ENCODE measurements at places on chromosomes 13 and 19.
A peak's percentile ranks its signal among the peaks of the same experiment; 100 is the strongest.

DNA sequence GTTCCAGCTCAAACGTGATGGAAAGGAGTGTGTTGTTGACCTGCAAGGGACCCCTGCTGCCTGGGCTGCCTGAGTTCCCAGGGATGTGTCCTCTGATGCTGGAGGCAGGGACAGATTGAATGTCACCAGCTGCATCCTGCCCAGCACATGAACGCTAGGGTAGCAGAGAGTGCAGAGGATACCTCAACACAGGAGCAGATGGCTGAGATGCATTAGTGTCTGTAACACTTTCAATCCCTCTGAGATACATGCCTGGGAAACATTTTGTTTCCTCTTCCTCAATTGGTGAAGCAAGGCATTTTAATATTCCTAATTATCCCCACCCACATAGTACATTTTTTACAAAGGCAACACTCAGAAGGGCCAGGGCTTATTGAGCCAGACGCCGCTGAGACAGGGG is 106.4 kb upstream of the UBL3 start:
- DNase-seq = no peak

GRCh38 chr13:46401432-46401831 is 14.4 kb upstream of the RUBCNL start:
- DNase-seq = no peak

GRCh38 chr19:3691726-3692125 is 8.5 kb downstream of the PIP5K1C start:
- DNase-seq = no peak

- DNase-seq = no peak
Measured at GRCh38 chr13:62038214-62038613, 622.6 kb upstream of the PCDH20 start.

DNA sequence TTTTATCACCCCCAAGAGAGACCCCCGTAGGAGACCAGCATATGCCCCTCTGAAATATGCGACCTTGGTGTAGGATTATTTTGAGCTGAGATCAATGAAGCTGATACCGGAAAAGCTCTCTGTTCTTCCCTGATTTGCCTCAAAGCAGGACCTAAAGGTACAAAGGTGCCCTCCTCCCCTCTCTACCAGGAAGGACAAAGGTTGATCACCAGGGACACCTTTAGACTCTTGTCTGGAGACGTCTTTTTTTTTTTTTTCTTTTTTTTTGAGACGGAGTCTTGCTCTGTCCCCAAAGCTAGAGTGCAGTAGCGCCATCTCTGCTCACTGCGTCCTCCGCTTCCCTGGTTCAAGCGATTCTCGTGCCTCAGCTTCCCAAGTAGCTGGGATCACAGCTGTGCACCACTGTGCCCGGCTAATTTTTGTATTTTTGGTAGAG is 792 bp upstream of the PEX11G start:
- no peak for DNase-seq

- no peak for DNase-seq
Measured at GRCh38 chr19:17965370-17966128, 1.4 kb upstream of the KCNN1 start.

DNA sequence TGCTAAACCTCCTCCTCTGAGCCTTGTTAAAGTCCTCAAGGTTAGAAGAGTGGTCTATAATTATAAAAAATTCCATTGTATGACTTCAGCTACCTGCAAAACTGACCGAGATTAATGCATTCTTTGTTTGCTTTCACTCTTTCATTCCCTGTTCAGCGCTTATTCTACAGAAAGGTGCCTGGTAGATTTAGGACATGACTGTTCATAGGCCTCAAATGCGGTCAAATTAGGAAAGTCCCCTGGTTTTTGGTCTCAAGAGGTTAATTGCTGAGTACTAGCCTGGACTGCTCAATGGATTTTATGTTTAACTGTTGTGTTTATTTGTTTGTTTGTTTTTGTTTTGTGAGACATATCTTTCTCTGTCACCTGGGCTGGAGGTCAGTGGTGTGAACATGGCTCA is 35.4 kb downstream of the KL start:
- no peak for DNase-seq

DNA sequence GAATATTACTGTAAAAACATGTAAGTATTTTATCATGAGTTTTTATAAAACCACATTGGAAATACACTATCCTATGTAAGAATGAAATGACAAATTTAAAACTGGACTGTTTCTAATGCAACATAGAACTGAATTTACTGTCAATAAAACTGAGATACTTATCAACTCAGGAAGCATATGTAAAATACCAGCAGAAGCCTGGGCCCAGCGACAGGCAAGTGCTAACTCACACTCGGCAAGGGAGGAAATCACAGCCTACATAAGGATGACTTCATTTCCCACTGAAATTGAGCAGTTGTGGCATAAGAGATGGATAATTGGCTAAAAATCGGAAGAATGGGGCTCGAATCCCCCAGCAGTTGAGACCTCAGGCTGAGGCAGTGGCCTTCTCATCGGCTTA is 12.1 kb downstream of the PROZ start:
- no peak for DNase-seq

- DNase-seq = no peak
Measured at GRCh38 chr19:42330241-42330711, 4.8 kb downstream of the MEGF8 start.

DNA sequence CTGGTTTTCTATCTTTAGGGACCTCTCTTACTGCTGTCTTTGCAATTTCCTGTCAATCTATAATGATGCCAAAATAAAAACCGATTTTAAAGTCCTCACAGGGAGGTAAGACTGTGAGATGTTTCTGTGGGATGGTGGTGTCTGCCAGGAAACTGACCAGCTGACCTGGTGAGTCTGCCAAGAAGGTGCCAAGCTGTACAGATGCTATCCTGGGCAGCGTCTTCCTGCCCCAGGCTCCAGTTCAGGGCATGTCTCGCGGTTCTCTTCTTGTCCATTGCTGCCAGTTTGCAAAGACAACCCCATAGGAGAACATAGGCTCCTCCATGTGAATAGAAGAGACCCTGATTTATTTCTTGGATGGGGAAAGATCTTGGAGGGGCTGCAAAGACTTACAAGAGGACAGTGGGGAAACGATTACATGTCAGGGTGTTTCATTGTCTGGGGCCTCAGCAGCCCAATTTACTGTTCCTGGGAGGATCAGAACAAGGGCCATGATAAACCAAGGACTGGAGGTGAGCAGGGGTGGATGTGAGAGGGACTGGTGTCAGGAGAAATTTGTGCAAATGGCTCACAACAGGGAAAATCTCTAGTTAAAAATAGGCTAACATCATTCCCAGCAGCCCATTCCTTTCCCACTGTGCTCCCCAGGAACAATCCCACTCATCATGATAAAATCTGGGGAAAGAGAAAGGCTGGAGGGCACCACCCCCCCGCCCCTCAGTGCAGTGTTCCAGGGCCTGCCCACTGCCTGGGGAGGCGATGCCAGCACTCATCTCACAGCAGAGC is 42.7 kb upstream of the VSTM2B start:
- no peak for DNase-seq

GRCh38 chr13:30408319-30409101 is 13.8 kb upstream of the UBE2L5 start:
- DNase-seq = peak; percentile 76

DNA sequence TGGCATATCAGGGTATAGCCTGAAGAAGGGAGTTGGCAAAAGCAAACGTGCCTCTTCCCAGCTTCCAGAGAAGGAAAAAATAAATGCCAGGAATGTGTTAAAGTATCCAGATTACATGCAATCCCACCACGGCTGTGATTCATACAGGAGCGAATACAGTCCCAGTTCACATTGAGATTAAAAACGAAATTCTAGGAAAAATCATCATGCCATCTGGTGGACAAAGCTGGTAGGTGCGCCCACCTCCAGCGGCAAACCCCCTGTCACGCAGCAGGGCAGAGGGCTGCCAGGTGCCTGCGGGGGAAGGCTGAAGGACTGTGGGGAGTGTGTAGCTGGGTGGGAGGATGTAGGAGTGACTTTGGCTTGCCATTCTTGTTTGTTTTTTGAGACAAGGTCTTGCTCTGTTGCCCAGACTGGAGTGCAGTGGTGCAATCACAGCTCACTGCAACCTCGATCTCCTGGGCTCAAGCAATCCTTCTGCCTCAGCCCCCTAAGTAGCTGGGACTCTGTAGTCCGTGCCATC is 6.4 kb upstream of the DMWD start:
- DNase-seq = peak; percentile 28

GRCh38 chr13:28110414-28110813 is 10.0 kb upstream of the FLT3 start:
- no peak for DNase-seq

DNA sequence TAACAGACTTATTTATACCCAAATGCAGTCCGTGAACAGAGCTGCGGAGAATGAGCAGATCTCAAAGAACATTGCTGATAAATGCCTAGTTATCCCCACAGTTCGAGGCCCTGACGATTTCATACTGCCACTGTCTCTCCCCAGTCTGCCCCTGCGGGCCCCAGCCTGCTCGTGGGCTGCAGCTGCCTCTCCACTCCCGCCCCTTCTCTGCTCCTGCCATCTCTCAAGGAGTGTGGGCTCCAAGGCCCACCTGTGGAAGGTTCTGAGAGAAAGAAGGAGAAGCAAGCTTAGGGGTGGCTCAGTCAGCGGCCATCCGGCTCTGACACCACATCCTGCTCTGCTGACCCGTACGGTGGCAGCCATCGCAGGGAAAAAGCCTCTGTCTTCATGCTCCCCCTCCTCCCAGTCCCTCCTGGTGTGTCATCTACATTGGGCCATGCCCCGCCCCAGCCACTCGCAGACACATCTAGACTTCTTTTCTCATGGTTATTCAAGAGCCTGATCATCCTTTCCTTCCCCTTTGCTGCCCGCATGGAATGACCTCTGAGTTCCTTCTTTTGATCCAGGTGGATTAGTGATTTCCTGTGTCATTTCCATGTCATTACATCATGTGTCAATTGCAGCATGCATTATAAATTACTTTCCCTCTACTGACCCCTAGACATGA is 52.0 kb downstream of the EPS15L1 start:
- DNase-seq = no peak

- DNase-seq = no peak
Measured at GRCh38 chr13:46631179-46631542, 78.2 kb downstream of the LRCH1 start.

DNA sequence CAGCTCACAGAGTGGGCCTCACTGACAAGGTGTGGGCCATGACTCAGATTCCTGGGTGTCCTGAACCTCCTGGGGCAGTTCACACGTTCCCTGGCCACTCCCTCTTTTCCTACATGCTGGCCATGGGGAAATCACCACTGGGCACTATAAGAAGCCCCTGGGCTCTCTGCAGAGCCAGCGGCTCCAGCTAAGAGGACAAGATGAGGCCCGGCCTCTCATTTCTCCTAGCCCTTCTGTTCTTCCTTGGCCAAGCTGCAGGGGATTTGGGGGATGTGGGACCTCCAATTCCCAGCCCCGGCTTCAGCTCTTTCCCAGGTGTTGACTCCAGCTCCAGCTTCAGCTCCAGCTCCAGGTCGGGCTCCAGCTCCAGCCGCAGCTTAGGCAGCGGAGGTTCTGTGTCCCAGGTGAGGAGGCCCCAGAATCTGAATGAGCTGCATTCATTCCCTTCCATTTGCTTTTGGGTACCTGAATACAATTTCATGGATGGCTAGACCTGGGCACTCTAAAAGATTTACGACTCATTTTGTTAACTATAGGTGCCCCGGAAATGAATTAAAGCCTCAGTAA is at the start of gene OLFM4:
Gene OLFM4, plus strand, starts transcription at position 177 of the 567 bp plus-strand sequence. Its CDS starts 24 bp downstream, at position 201.
- no peak for DNase-seq

GRCh38 chr19:18279516-18280246 is 1.7 kb downstream of the JUND start:
- peak; percentile 80 for DNase-seq

- no peak for DNase-seq
Measured at GRCh38 chr19:35860818-35861639, 4.3 kb downstream of the KIRREL2 start.

DNA sequence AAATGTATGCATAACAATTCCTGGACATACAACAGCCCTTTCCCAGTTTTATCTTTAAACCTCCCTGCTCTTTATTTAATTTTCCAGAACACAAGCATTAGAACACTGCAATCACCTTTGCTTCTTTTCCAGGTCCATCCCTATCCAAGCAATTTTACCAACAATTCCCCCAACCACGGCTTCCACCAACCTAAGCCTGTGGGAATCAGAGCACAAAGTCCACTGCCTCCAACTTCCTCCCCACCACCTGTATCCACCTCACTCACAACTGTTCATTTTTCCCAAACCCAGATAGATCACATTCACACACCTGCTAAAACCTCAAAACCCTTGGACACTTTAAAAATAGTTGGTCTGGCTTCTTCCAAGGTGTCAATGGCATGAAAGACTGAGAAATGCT is 39.5 kb downstream of the FOXO1 start:
- no peak for DNase-seq

GRCh38 chr13:73945871-73946270 is 188.3 kb downstream of the KLF12 start:
- DNase-seq = no peak

DNA sequence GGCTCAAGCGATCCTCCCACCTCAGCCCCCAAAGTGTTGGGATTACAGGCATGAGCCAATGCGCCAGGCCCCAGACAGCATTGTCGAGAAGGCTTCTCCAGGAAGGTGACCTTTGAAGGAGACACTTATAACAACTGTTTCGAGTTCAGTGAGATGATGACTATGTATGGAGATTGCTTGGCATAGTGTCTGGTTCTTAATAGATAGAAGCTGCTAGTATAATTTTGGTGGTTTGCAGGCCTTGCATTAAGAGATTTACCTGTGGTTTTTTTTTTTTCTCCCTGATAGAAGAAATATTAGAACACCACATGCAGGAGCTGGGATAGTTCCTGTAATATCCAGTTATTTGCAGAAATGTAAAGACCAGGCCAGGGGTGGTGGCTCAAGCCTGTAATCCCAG is 3.7 kb downstream of the MARCHF2 start:
- DNase-seq = no peak

DNA sequence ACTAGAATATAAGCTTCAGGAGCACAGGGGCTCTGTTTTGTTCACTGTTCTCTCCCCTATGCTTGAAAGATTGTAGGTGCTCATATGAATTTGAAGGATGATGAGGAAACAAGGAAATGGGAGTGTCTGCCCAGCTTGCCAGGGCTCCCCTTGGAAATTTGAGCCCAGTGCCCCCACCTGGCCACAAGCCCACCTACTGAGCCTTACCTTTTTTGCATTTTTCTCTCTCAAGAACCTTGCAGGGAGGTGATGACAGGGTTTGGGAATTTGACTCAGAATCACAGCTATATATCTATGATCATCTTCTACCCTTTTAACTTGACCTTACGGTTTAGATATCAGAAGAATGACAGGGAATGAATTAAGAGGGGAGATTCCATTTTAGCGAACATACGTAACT is 33.8 kb downstream of the SERP2 start:
- DNase-seq = no peak

DNA sequence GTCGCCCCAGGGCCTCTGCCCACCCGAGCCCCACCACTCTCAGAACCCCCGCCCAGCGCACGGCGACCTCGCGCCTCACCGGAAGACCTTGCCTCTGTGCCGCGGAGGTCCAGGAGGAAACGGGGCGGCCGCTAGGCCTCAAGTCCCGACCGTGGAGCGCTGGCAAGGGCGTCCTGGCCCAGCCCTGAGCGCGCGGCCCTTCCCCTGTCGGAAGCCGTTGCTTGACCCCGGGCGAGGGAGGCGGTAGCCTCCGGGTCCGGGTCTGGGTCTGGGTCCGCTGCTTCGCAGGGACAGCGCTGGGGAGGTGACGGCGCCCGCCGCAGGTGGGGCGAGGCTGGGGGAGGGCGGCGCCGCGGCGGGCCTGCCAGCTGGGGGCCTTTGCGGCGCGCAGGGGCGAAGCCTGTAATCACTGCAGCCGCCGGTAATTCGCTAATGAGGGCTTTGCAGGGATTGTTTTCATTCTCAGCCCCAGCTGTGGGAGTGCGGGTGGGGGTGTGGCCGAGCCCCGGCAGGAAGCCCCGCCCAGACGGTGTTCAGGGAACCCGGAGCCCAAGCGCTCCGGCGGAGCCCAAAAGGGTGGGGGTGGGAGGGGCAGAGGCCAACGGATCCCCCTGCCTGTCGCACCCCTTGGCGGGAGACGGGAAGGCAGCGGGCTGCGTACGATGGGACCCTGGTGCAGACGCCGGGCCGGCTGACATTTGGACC is 8.6 kb downstream of the C19orf25 start:
- DNase-seq = no peak

Data from GOT3 (cell line).